ENCODE measurements at places on chromosomes 3 and 15. TPM values are rescaled to one million over a fixed set of nuclear protein-coding genes. Genes with fewer than 3 reads are reported as not detected.

The PLA2G4D gene
- total RNA-seq, result not detected

The LEKR1 gene
- 0.64 TPM for total RNA-seq

The CCR8 gene
- total RNA-seq, result 5.3 TPM

The MRAS gene
- 0.38 TPM for total RNA-seq

The SLC33A1 gene
- 24.8 TPM for total RNA-seq

The ECE2 gene
- not detected for total RNA-seq

The SEMA3G gene
- total RNA-seq, result 0.13 TPM

The NUP210 gene
- 146 TPM for total RNA-seq

The EXD1 gene
- total RNA-seq, result not detected

The LYSMD4 gene
- 8.4 TPM for total RNA-seq

The CAMK2N2 gene
- total RNA-seq, result 0.77 TPM

The FHIT gene
- total RNA-seq, result 4.1 TPM

The CAPN3 gene
- 4.3 TPM for total RNA-seq

The CYP8B1 gene
- total RNA-seq, result not detected

The SLC12A1 gene
- total RNA-seq, result not detected

The GOLIM4 gene
- 7.3 TPM for total RNA-seq

The LRRC28 gene
- total RNA-seq, result 19.4 TPM

The TEX55 gene
- not detected for total RNA-seq

The STXBP5L gene
- not detected for total RNA-seq

The PTH1R gene
- not detected for total RNA-seq

The GRK7 gene
- not detected for total RNA-seq

The TMEM158 gene
- total RNA-seq, result 0.11 TPM

The CCDC50 gene
- total RNA-seq, result 11.9 TPM

The AGBL1 gene
- not detected for total RNA-seq

The TUBGCP4 gene
- total RNA-seq, result 44.0 TPM

The MKRN2 gene
- total RNA-seq, result 30.0 TPM

The ROBO2 gene
- total RNA-seq, result not detected

The SLC51B gene
- total RNA-seq, result not detected

The HCN4 gene
- total RNA-seq, result 0.02 TPM

The SLC22A13 gene
- 0.28 TPM for total RNA-seq
